ENCODE measurements at places on chromosomes 2 and 18.

- DNase-seq: no peak
Measured at GRCh38 chr18:49073437-49073836, 122.7 kb upstream of the SMAD7 start.

GRCh38 chr2:164824872-164825271 is 16.8 kb downstream of the COBLL1 start:
- DNase-seq: no peak

DNA sequence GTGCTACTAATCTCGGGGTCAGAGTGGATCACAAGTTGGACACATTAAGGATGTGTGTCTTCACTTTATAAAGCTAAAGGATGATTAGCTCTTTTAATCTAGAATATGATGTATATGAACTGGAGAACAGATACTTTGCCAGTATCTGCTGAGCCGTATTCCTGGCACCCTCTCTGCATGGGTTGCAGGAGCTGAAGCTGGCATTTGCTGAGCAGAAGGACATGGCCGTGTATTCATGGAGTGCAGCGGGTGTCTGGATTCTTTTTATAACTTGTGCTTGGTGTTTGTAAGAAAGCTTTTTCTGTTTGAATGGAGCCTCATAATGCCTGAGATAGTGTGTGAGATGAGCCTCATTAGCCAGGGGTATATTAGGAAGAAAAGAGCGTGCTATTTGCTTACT is 103.9 kb upstream of the MCFD2 start:
- DNase-seq: no peak

- no peak for DNase-seq
Measured at GRCh38 chr2:9627310-9627709, 3.5 kb downstream of the YWHAQ start.

DNA sequence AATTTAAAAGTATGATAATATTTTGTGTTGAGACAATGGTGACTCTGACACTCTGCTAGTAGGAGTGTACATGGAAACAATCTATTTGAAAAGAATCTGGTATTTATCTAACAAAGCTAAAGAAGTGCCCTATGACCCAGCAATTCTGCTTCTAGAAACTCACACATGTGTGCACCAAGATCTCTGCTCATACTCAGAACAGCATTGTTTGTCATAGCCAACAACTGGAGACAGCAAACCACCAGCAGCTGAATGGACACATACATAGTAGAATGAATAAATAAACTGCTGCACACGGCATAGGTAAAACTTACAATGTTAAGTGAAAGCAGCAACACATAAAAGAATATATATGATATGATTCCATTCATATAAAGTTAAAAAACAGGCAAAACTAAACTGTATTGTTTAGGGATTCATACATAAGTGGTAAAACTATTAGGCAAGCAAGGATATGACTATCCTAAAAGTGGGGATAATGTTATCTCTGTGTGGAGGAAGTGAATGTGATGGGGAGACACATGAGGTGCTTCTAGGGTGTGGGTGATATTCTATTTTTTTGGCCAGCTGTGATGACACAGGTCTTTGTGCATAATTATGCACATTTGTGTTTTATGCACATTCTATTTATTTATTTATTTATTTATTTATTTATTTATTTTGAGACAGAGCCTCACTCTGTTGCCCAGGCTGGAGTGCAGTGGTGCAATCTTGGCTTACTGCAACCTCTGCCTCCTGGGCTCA is 71.1 kb downstream of the RFTN2 start:
- no peak for DNase-seq

- no peak for DNase-seq
Measured at GRCh38 chr2:223102040-223102400, 50.0 kb downstream of the KCNE4 start.

DNA sequence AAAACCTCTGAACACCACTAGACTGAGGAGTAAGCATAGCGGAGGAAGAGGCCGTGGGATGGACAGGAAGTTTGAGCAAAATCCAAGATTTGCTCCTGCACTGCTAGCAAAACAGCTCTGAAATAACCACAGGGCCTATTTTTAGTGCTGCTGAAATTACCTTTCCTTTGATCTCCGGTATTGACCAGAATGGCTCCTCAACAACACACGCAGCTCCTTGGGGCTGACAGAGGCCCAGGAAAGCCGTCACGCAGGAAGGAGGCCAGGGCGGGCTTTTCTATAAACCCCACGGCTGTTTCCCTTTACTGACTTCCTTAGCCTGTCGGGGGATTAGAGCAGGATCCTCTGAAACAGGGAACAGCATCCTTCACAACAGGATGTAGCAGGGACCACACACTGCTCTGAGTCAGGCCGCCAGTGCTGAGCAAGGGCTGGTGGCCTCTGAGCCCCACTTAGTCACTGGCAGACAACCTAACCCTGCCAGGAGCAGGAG is 80.8 kb upstream of the LCLAT1 start:
- no peak for DNase-seq

- DNase-seq: no peak
Measured at GRCh38 chr2:219828127-219828526, 200.7 kb downstream of the SLC4A3 start.

DNA sequence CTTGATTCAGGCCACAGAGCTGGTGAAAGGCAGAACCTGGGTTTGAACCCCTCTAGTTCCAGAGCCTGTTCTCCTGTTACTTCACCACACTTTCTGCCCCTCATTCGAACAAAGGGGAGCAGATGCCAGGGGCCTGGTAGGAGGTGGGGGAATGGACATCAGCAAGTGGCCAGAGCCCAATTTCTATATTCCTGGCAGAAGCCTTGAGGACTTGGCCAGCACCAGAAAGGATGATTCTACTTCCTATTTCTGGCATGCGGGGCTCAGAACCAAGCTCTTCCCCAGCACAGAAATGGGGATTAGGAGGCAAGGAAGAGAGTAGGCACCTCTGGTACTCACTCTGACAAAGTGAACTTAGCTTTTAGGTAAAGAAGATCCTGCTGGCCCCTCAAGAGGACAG is 49.3 kb downstream of the ADD2 start:
- no peak for DNase-seq

DNA sequence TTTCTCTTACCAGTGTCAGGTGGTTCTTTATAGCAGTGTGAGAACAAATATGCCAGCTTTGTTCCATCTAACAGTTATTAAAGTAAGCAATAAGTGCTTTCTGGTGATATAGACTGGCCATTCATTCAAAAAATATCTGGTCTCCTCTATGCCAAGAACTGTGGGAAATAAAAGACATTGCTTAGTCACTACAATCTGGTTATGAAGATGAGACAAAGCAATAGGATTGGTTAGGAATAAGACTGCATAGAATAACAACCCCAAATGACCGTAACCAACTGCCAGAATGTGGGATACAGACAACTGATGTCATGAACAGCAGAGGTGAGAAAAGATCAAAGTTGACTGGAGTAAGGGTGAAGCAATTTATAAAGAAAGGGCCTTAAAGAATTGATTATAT is 83.8 kb downstream of the MBD2 start:
- no peak for DNase-seq

DNA sequence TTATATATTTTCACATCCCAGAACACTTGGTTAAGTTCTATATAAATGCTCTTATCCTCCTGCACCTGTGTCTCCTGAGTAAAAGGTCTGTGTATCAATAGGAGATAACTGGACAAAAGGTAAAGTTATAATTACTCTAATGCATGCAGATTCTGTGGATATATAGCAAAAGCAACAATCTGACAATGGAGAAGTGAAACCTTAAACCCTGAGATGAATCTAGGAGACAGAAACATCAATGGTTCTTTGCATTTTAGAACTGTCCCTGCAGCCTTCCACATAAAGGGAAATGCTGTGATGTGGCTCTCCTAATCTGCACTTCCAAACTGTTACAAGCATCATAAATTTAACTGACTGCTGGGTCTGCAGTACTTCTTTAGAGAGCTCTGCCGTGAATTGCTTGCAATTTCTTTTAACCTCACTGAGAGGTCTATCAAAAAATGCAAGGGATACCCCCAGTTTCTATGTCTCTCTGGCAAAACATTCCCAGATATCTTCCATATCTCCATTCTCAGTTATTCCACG is 42.8 kb upstream of the FSIP2 start:
- DNase-seq: no peak

DNA sequence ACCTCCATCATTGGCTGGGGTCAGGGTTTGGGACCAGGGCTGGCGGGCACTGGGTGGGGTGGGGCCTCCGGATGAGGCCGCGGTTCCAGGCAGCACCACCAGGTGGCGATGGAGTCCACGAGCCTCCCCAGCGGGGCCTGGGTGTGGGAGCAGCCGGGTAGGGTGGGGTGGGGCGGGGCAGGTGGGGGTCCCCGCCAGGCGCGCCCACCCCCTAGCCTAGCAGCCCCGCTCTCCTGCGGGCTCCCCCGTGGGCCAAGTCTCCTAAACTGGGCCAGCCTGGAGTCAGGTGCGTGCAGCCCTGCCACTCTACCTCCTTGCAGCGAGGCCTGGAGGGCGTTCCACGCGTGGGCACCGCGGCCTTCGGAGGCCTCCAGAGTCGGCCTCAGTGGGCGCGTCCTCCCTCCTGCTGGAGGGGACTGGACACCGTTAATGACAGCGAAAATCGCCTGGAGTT is 187.5 kb downstream of the TWIST2 start:
- no peak for DNase-seq

GRCh38 chr2:43520919-43521318 is 74.9 kb downstream of the THADA start:
- DNase-seq: no peak

- no peak for DNase-seq
Measured at GRCh38 chr2:142757111-142757510, 120.4 kb upstream of the KYNU start.

DNA sequence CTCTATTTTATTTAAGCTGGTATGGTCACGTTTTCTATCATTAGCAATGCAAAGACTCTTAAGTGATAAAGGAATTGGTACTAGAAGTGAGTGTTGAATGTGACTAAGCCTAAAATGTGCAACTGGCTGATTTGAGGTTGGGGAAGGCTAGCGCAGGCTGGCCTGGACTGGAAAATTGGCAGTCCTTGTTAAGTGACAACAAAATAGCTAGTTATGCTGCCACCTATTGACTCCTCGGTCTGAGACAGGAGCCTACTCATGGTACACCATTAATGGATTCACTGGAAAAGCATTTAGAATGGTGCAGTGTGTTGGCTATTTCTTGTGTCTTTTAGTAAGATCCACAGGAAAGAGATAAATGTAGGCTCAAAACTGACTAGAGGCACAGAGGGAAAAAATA is 5.7 kb upstream of the WIPF1 start:
- no peak for DNase-seq

GRCh38 chr2:71361631-71362030 is 30.0 kb downstream of the ZNF638 start:
- DNase-seq: no peak

GRCh38 chr2:38613849-38614213 is 11.1 kb upstream of the HNRNPLL start:
- DNase-seq: no peak

GRCh38 chr18:376311-376710 is 108.5 kb upstream of the THOC1 start:
- DNase-seq: no peak

DNA sequence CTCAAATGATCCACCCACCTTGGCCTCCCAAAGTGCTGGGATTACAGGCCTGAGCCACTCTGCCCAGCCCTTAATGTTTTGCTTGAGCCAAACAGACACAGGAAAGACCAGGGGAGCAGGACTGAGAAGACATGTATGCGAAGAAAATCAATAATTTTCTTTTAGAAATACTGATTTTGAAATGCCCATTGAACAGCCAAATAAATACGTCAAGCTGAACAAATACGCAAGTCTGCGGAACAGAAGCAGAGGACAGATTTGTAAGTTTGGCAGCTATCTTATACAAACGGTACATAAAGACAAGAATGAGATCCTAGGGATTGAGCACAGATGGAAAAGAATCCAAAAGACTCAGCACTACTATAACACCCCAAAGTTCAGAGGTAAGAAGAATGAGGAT is 20.8 kb downstream of the SF3B1 start:
- DNase-seq: no peak

DNA sequence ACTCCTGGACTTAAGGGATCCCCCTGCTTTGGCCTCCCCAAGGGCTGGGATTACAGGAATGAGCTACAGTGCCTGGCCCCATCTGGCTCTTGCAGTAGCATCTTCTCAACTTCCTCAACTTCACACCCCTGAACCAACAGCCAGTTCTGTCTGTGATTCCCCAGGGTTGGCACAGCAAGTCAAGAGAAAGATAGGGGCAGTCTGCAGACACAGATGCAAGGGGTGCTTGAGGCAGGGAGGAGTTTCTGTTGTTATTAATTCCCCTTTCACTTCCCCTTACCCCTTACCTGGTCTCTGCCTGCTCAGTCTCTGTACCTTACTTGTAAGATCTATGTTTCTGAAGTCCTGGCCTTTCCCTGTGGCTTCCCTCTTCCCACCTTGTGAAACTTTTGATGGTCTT is 54.1 kb upstream of the MEX3C start:
- no peak for DNase-seq

DNA sequence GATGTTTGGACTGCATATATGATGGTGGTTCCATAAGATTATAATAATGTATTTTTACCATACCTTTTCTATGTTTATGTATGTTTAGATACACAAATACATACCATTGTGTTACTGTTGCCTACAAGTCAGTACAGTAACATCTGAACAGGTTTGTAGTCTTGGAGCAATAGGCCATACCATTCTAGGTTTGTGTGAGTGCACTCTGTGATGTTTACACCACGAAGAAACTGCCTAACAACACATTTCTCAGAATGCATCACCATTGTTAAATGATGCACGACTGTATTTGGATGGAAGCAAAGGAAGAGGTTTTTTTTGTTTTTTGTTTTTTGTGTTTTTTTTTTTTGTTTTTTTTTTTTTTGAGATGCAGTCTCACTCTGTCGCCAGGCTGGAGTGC is 9.5 kb downstream of the DUSP19 start:
- no peak for DNase-seq

DNA sequence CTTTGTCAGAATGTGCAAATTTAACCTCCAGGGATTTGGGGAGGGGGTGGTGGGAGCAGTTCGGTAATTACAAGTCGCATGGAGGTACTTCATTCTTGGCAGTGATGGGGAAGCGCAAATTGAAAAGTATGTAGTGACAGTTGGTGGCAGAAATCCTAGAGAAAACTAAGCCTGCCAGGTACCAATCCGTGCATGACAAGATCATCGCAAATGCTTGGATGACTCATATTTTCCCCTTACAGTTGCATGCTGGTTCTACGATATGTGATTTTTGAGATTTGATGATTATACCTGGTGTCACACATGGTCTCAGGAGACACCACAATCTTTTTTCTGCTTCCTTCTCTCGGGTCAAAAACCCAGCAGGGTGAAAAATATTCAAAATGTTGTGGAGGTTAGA is 479.7 kb upstream of the ID2 start:
- no peak for DNase-seq

All from amniotic stem cell (primary cell).